Stimulated activated CD8-positive, alpha-beta memory T cell treated with anti-CD3 and anti-CD28 coated beads, Interleukin-15, amount 100 ng/mL, for 24 hours (primary cell): ENCODE measurements at places on chromosomes 11 and 22.

GRCh38 chr11:64842851-64843685 is 1.4 kb downstream of the CDC42BPG start:
- DNase-seq, result no peak

- DNase-seq, result no peak
Observed at GRCh38 chr11:4551346-4551979, 6.5 kb downstream of the OR52M1 start.

DNA sequence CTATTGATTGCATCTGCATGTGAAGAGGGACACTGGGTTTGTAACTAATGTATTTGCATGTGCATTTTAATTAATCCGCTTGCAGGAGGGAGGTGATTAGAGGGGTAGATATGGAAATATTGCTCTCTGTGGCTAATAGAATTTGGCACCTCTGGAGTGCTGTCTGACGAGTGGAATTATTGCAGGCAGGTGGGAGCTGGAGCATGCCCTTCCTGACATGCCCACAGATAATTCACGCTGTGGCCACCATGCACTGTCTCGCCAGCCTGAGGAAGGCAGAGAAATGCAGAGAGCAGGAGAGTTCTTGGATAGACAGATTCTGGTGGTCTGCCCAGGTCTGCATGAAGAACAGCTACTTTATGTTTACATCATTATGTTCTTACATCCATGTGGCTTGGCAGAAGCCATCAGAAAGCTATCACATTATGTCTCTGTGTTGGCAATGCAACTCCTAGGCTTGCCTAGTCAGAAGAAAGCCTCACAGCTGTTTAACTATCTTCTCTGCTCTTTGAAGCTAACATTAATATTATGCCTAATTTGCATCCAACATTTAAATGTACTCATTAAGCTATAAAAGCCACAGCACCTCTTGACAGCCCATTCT is 89.4 kb upstream of the DRD2 start:
- no peak for DNase-seq

DNA sequence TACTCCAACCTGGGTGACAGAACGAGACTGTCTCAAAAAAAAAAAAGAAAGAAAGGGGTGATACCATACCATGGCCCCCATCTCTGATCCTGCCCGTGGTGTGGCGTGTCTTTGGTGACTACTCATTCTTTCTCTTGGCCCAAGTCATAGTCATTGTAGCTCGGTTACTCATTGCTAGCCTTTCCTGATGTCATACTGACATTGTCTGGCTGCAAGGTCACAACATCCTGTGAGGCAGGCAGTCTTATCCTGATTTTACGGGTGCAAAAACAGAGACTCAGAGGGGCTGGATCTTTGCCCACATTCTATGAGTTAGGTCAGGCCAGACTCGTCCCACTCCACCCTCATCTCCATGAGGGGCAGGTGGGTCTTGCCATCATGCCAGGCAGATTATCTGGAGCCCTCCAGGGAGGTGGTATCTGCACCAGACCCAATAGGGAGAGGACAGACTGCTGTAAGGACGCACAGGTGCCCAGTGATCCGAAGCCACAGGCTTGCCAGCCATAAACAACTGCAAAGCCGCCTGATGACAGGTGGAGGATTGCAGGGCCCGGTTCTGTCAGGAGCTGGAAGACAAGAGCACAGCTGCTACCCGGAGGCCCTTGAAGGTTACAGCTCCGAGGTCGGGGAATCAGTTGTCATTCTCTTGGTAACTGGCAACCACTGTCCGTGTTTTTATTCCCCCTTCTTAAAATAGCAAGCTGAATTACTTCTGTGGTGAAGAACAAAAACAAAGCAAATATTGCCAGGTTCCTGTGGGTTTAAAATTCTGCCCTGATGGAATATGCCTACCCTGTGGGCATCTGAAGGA is 13.8 kb downstream of the TOM1 start:
- no peak for DNase-seq

GRCh38 chr22:35739076-35739930 is 21.6 kb downstream of the APOL5 start:
- no peak for DNase-seq

GRCh38 chr11:119885861-119886567 is 157.0 kb upstream of the NECTIN1 start:
- DNase-seq, result no peak

GRCh38 chr22:42644422-42645340 is 4.3 kb upstream of the ATP5MGL start:
- DNase-seq, result no peak

DNA sequence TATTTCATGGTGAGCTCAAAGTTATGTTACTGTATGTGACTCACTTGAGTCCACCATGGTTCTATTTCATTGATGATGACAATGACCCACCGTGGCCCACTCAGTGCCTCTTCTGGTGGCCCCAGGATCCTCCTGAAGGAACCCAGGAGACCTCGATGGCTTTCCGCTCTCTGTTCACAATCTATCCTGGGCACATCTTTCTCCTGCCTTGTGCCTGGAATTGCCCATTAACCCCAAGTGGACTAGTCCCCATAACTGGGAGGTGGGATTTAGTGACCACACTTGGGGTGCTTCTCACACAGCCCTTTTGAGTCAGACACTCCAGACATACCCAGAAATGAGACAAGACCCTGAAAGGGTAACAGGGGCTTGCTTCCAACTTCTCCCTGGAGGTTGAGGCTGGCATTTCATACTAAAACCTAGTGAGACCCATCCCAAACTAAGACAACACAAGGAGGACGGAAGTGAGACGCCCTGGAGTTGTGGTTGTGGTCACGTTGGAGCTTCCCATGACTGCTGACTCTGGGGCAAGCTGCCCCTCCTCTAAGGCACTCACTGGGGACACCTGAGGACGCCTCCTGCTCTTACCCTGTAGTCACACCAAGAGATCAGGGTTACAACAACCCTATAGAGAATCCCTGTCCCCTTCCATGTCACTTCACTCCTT is 22.1 kb downstream of the IGLL5 start:
- no peak for DNase-seq

DNA sequence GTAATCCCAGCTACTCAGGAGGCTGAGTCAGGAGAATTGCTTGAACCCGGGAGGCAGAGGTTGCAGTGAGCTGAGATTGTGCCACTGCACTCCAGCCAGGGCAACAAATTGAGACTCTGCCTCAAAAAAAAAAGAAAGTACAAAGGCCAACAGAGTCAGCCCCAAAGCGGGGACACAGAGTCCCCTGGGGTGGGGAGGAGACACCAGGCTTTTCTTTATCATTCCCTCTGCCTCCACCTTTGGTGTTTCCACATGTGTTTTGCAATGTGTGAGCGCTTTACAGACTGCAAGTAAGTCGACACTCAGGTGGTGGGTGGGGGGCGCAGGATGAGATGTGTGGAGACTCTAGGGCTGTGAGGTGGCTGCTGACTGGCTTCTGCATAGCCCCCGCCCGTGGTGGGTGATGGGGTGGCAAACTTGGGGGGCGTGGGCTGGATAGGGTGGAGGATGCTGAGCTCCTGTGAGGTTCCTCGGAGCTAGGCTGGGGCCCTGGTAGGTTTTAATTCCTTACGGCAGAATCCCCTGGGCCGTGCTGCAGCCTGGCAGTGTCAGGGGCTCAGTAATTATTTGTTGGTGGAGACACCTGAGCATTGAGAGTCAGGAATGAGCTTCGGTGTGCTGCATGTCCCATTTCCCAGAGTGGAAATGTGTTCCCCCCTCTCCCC is 177.2 kb downstream of the CTTN start:
- DNase-seq, result no peak

DNA sequence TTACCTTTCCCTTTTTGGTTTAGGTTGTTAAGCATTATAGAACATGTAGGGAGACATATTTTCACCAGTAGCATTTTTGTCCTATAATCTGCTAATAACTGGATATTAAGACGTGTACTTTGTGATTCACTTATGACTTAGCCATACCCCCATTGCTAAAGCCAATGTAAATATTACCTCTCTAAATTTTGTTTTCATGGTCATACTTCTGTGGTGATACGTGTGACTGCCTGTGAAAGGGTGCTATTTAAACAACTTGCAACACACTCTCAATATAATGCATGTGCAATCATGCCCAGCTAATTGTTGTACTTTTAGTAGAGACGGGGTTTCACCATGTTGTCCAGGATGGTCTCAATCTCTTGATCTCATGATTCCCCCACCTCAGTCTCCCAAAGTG is 36.2 kb upstream of the PAK1 start:
- DNase-seq, result no peak

- DNase-seq, result no peak
Observed at GRCh38 chr11:90884181-90884580, 661.3 kb upstream of the CHORDC1 start.

DNA sequence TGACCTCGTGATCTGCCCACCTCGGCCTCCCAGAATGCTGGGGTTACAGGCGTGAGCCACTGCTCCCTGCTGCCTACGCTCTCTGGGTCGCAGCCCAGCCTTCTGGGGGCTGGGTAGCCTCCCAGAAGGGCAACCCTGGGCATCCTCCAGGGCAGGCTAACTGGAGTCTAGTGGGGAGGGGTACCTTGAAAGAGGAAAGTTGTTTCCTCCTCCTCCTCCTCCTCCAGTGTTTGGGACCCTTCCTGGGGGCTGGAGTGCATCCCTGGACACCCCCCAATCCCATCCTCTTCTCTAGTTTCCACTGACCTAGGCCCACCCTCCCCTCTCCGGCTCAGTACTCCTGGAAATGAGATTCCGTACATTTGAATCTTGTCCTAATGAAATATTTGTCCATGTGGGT is 1.3 kb downstream of the PNPLA3 start:
- DNase-seq, result no peak

GRCh38 chr11:44785856-44786607 is 59.3 kb downstream of the TSPAN18 start:
- DNase-seq, result no peak

GRCh38 chr11:122871302-122871701 is 11.3 kb upstream of the JHY start:
- no peak for DNase-seq

GRCh38 chr11:3092603-3093141 is 35.4 kb upstream of the CARS1 start:
- no peak for DNase-seq

- DNase-seq, result no peak
Observed at GRCh38 chr11:3133261-3134217, 31.6 kb downstream of the OSBPL5 start.

DNA sequence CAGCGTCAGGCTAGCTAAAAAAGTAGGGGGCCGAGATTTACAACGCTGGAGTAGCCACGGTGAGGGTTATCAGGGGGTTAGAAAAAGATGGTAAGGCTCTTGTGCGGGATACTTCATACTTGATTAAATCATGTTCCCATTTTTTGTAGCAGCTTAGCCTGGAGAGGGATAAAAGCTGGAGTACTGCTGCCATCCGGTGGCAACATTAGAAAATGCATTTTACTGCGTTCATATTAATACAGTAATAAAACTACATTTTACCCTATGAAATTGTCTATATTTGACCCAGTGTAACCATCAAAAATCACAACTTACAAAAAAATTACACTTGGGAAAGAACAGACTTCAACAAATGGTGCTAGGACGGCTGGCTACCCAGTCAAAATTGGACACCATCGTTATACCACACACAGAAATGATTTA is 17.3 kb downstream of the RPUSD4 start:
- DNase-seq, result no peak

- DNase-seq, result no peak
Observed at GRCh38 chr11:77141034-77141433, 13.0 kb downstream of the MYO7A start.

DNA sequence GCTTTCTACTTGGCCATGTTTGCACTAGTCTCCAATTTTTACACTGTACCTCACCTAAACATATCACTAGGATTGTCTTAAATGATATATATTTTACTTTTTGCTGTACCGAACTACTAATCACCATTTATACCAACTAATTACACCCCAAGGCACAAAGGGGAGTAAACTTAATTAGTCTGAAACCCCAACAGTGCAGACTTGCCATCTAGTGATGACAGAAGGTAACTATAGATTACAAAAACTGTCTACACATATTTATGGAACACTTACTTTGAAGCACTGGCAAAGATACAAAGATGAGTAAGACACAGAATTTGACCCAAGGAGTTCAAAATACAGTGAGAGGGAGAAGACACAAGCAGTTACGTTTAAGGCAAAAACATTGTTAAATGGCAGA is 139.7 kb downstream of the CNTN5 start:
- no peak for DNase-seq

GRCh38 chr11:68255526-68255925 is 16.2 kb downstream of the C11orf24 start:
- DNase-seq, result no peak

- no peak for DNase-seq
Observed at GRCh38 chr11:134052988-134053945, 15.6 kb upstream of the JAM3 start.

DNA sequence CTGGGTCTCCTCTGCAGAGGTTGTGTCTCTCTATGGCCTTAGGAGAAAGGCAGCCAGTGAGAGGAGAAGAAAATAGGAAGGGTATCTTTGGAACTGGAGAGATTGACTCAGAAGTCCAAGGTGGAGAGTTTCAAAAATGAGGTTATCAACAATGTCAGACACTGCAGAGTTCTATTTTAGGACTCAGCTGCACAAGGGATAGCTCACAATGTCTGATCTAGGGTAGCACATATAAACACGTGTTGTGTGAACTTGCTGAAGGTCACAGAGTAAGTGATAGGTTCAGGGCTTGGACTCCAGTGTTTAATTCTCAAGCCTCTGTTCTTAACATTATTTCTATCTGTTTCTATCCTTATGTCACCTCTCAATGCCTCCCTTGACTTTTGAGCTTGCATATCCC is 305.0 kb upstream of the LARGE1 start:
- no peak for DNase-seq

DNA sequence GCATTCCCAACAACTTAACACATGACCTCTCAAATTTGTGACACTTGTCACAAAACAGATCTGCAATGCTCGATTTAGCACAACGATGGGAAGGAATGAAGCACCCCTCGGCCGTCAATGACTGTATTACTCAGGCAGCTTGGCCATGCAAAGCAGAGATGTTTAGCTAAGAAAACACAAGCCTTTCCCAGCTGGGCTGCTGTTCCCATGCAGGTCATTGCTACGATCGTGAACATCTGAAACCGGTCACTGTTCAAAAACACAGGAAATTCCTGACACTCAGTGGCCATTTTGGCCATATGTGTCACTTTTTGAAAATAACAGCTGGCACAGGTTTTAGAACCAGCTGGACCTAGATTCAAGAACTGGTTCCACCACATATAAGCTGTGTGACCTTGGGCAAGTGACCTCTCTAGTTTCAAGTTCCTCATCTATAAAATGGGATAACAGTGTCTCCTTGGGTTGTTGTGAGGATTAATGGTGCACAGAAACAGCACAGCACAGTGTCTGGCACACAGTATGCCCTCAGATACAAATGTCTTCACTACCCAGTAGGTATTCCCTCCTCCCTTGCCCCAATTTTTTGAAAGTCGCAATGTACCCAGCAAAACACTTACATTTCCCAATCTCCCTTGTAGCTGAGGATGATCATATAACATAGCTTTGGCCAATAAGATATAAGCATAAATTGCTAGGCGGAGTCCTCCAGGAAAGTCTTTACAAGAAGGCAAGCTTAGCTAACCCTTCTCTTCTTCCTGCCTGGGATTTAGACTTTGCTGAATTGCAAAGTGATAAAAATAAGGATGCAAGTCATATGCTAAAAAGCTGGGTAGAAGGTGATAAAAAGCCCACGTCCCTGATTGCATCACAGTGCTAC is 93.1 kb downstream of the C11orf58 start:
- no peak for DNase-seq

- DNase-seq, result no peak
Observed at GRCh38 chr11:81963018-81963417, 770.6 kb downstream of the FAM181B start.

GRCh38 chr22:22605074-22605404 is 39.4 kb upstream of the GGTLC2 start:
- DNase-seq, result no peak
